Stimulated activated CD8-positive, alpha-beta memory T cell treated with anti-CD3 and anti-CD28 coated beads, Interleukin-12 subunit alpha, Interleukin-12 subunit beta, amount 100 ng/mL, for 4 hours (primary cell): ENCODE measurements at places on chromosomes 3 and 15.

DNA sequence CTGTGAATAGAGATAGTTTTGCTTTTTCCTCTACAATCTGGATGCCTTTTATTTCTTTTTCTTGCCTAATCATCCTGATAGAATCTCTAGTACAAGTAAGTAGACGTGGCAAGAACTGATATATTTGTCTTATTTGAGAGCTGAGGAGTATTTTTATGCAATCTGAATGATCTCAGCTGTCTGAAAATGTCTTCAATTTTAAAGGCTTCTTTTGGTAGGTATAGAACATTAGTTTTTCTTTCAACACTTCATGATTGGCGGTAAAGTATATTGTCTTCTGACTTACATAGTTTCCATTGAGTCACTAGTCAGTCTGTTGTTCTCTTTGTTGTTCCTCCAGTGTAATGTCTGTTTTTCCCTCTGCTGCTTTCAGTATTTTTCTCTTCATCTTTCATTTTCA lies 31.3 kb downstream of the MGA start:
- DNase-seq: no peak

GRCh38 chr3:139811331-139811730 lies 123.7 kb upstream of the CLSTN2 start:
- DNase-seq: no peak

GRCh38 chr3:135352213-135352612 lies 557.2 kb downstream of the EPHB1 start:
- DNase-seq: no peak

DNA sequence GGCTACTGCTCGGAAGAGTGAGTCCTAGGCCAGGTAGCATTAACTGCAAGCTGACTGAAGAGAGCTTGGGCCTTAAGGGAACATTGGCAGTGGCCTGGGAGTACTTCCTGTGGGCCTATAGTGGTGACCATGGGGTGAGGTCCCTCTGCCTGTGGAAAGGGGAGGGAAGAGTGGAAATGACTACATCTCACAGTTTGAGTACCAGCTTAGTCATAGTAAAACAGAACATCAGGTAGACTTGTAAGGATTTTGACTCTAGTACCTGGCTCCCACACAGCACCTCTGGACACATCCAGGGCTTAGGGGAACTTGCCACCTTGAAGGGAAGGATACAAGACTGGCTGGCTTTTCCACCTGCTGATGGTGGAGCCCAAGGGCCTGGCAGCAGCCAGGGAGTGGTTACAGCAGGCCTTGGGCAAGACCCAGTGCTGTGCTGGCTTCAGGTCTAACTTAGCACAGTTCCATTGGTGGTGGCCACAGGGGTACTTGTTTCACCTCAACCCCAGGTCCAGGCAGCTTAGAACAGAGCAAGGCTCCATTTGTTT lies 147.8 kb downstream of the SLC9A9 start:
- DNase-seq: no peak
